Activated naive CD8-positive, alpha-beta T cell treated with anti-CD3 and anti-CD28 coated beads, Interleukin-2, amount 50 U/mL, for 16 hours (primary cell): ENCODE measurements at places on chromosomes 5 and 9.

- DNase-seq: no peak
Observed at GRCh38 chr5:37248421-37248969, 681 bp downstream of the CPLANE1 start.

- no peak for DNase-seq
Observed at GRCh38 chr9:26457151-26457550, 435.5 kb downstream of the CAAP1 start.

- no peak for DNase-seq
Observed at GRCh38 chr9:113219969-113220368, 1.1 kb downstream of the FKBP15 start.

- DNase-seq: no peak
Observed at GRCh38 chr5:90424245-90424644, 14.7 kb upstream of the CETN3 start.

GRCh38 chr5:74424162-74424868, 216.2 kb downstream of the ENC1 start:
- DNase-seq: no peak

GRCh38 chr5:81838307-81838906, 87.5 kb upstream of the SSBP2 start:
- DNase-seq: no peak

GRCh38 chr5:40399349-40399748, 280.4 kb upstream of the PTGER4 start:
- DNase-seq: no peak

DNA sequence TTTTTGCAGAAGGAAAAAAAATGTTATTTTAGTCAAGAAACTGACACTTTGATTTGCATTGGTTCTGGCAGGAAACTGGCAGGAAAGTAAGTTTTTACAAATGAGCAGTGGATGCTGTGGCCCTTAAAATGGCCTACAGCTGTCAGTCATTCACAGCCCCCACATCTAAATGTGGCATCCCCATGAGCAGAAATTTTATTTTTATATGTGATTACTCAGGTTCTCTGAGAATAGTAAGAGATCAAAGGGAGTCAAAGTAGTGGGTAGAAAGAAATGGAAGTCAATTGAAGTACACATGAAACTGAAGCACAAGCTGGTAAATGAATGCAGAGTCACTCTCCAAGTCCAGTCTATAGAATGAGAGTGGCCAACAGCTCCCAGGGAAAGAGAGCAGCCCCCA, 80.3 kb downstream of the ENC1 start:
- DNase-seq: no peak

- no peak for DNase-seq
Observed at GRCh38 chr5:95850391-95850894, 27.9 kb upstream of the GLRX start.

DNA sequence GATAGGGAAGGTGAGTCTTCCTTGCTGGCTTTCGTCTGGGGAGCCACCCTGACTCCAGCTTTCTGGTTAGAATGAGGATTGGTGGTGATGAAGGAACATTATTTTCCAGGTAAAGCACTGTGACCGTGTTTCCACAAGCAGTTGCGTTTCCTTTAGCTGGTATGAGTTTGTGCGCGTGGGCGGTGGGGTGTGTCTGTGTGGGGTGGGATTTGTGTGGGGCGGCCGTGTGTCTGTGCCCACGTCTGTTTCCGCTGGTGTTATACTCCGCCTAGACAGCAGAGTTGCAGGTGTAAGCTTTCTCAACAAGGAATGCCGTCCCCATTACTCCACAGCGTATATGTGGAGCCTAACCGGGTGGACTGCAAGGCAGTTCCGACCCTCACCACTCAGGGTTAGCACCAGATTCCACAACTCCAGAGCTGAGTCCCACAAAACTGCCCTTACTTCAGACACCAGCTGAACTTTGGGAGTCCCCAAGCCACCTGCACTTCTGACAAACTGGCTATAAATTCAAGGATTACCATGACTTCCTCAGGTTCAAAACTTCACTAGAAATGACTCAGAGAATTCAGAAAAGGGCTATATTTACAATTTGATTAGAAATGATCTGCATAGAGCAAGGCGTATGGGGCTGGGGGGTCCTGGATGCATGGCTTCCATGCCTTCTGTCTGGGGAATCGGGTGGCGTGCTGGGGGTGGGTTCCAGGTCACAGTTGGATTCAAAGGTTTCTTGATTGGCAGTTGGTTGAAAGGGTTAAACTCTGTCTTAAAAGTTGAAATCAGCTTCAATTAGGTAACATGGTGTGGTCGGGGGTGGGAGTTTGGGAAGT, 29.8 kb downstream of the PROP1 start:
- no peak for DNase-seq

- no peak for DNase-seq
Observed at GRCh38 chr5:156356238-156356637, 29.3 kb downstream of the SGCD start.

DNA sequence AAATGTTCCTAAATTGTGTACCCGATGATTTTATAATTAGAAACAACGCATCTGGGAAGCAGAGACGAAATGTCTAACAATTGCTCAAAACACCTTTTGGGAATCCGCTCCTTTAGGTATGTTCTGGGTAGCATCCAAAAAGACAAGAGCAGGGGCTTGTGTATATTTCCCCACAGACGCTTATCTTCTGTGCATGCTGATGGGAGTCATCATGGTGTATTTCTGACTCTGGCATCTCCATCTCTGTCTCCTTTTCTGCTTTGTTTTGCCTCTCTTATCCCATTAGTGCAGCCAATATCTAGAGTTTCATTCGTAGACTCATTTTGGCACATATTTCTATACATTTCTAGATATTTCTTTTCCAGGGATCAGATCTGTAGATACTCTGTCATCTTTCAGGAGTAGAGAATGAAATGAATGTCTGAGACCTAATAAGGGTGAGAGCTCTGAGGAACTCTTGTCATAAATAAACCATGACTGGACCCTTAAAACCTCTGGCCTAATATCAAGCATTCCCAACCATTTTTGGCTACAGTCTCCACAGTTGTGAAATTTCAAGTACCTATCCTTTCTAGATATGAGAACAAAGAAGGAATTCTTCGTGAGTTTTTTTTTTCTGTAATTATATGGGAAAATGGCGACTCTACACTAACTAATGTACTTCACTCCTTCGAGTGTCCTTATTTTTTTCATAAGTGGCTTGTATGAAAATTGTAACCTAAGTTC, 508.2 kb downstream of the ACTL7B start:
- no peak for DNase-seq

DNA sequence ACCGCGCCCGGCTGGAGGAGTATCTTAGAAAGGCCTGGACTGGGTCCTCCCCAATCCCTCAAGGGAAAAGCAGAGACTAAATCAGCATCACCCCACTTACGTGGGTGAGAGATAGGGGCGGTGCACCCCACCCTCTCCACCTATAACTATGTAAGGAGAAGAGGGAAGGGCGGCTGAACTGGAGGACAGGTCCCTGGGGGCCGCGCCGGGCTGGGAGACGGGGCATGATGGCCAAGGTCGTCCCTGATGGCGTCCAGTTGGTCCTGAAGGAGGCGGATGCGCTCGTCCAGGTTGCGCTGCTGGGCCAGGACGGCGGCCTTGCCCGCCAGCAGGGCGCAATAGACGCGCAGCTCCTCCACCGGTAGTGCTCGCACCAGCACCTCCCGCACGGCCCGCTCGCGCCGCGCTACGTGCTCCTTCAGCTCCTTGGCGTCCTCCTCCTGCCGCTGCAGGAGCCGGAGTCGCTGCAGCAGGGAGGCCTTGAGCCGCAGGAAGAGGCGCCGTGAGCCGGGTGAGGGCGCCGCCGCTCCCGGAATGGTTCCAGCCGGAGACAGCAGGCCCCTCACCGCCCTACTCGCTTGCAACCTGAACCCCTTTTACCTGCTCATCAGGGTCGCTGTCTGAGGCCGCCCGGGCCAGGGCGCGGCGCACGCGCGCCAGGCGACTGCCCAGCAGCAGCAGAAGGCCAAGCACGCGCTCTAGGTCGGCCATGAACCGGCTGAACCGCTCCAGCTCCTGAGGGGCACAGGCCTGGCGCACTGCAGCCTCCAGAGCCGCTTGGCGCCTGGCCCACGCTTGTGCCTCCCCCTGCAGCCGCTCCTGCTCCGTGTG, 7.6 kb downstream of the SHROOM1 start:
- DNase-seq: no peak

- no peak for DNase-seq
Observed at GRCh38 chr5:83026930-83027687, 50.1 kb downstream of the TMEM167A start.

DNA sequence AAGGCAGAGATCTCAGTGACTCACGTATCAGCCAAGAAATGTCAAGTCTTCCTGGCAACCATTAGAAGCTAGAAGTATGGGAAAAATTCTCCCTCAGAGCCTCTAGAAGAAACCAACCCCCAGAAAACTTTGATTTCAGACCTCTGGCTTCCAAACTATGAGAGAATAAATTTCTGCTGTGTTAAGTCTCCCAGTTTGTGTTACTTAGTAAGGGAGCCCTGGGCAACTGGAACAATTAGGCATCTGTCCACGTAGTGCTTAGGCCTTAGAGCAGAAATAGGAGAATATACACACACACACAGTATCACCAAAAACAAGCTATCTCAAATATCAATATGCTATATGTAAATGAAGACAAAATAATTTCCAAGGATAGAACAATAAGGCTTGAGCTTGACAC, 894.8 kb upstream of the CDH10 start:
- DNase-seq: no peak

DNA sequence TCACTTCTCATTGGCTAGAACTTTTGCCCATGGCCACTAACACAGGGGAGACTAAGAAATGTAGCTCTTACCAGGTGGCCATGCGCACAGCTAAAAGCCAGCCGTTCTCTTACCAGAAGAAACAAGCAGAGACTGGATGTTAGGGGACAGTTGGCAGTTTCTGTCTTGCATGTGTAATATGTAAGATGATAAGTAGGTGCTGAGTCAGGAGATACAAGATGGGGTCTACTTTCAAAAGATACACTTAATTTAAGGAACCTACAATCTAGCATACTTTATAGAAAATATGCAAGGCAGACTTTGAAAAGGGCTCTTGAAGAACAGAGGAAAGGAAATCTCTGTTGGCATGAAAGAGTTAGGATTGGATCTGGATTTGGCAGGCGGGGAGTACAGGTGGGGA, 244.5 kb downstream of the ZSWIM6 start:
- no peak for DNase-seq

DNA sequence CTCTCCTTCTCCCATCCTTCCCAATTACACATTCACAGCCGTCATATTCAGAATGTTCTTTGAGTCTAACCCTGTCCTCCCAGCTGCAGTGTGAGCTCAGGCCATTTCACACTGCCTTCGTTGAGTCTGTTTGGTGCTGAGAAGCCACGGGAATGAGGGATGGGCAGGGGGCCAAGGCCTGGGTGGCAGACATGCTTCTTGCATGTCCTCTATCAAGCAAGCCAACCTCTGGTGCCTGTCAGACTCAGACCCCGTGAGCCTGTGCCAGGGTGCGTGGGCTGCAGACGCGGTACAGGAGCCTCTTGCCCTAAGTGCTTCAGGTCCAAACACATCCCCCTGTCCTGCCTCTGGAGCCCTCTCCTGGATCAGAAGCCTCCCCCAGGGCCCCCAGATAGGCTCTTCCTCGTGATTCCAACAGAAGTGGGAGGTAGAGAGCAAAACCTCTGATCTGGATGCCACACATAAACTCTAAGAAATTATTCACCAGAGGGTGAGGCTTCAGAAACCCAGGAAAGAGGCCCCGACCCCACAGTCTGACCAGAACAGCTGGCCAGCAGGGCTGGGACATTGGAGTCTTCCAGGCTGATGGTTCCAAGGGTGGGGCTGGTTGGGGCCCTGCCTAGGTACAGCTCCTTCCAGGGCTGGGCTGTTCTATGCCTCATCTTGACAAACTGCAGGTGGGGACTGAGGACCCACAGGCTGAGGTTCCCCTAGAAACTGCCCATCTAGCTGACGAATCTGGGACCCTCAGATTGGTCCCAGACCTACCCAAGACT, 46.7 kb upstream of the CDKN2AIPNL start:
- DNase-seq: no peak

DNA sequence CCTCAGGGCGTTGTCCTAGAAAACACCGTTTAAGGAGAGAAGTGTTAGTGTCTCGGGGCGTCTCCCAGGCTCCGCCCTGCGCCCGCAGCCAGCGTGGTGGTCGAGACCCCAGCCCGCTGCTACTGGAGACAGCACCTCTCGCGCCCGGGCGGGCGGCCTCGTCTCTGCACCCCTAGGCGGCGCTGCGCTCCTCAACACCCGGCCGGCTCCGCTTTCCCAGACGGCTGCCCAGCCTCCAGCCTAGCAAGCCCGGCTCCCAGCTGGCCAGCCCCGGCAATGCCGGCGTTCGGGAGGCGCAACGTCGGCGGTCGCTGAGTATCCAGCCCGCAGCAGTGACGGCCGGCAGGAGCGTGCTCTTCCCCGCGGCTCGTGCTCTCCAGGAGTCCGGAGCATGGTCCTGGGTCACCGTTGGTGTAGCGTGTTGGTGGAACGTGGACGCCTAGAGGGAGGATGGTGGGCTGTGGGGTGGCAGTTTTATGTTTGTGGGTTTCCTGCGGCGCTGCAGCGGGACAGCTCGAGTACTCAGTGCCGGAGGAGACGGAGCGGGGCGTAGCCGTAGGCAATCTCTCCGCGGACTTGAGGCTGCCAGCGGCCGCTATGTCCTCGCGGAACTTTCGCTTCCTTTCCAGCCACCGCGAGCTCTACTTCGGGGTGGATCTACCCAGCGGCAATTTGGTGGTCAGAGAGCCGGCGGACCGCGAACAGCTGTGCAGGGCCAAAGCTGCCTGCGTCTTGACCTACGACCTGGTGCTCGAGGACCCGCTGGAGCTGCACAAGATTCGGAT, 536 bp downstream of the PCDHAC1 start:
- DNase-seq: no peak

GRCh38 chr9:121363622-121363961, 6.5 kb downstream of the STOM start:
- DNase-seq: no peak

GRCh38 chr5:10172247-10172646, 77.4 kb downstream of the ATPSCKMT start:
- no peak for DNase-seq

GRCh38 chr5:6701491-6701890, 11.7 kb upstream of the TENT4A start:
- no peak for DNase-seq

DNA sequence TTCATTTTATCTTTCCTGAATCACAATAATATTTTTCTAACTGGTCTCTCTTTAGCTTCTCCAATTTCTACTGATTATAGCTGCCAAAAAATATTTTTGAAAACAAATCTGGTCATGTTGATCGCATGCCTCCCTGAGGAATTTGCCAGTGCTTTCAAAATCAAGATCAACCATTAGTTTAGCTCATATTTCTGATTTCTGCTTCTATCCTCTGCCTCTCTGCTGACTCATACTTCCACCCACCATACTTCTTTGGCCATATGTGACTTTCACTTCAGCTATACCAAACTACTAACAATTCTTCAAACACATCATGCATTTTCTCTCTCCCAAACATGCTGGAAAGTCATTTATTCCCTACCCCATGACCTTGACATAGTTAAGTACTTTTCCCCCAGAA, 636.5 kb downstream of the TLE1 start:
- DNase-seq: no peak

DNA sequence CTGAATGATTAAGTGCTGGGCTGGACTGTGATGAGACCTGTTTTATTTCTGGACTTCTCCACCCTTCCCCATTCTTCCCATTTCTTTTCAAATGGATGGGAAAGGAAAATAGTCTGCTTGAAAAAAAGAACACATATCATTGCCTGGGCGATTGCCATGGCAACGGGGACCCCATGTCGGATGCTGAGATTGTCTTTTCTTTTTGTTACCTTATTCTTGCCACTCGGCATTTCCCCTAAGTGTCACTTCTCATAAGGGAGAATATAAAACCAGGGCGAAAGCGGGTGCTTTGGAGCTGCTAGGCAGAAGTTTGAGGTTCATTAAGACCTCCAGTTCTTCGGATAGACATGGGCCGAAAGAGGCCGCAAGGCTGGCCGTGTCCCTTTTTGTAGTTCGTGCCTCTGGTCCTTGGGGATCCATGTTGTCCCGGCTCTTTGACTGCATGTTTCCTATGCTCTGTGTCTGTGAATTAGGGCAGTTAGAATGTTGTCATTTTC, 763 bp downstream of the FGD3 start:
- no peak for DNase-seq
